ENCODE measurements at places on chromosomes 2 and 18.

- H3K27ac ChIP-seq: no peak overlapping the region
- H3K36me3 ChIP-seq: no peaks in the 10 kb centered on the region
- H3K27me3 ChIP-seq: peaks cover 4% of the 10 kb centered on the region
Measured at GRCh38 chr2:56167616-56168562, 15.9 kb upstream of the CCDC85A start.

- no peak overlapping the region for H3K27ac ChIP-seq
- no peak overlapping the region for H3K4me3 ChIP-seq
- H3K27me3 ChIP-seq: no peaks in the 10 kb centered on the region
- no peak for DNase-seq
Measured at GRCh38 chr2:174083843-174084458, 118.8 kb upstream of the SP3 start.

DNA sequence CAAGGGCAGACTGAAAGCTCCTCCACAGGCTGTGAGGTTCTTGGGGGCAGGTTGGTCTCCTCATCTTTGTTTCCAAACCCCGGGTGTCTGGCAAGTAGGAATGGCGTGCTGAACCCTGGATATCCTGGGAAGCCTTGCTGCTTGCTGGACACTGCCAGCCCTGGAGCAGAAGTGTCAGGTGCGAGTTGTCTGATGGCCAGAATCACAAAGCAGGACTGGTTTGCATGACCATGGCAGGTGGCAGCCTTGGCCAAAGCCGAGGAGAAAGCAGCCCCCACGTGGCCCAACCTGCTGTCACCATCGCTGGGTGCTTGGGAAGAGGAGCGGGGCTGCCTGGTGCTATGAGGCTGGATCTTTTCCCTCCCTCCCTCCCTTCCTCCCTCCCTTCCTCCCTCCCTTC is 309.5 kb upstream of the HS6ST1 start:
- no peak overlapping the region for H3K4me3 ChIP-seq
- H3K27me3 ChIP-seq: no peaks in the 10 kb centered on the region
- peaks cover 5% of the 10 kb centered on the region for H3K4me1 ChIP-seq
- no peak overlapping the region for H3K27ac ChIP-seq

DNA sequence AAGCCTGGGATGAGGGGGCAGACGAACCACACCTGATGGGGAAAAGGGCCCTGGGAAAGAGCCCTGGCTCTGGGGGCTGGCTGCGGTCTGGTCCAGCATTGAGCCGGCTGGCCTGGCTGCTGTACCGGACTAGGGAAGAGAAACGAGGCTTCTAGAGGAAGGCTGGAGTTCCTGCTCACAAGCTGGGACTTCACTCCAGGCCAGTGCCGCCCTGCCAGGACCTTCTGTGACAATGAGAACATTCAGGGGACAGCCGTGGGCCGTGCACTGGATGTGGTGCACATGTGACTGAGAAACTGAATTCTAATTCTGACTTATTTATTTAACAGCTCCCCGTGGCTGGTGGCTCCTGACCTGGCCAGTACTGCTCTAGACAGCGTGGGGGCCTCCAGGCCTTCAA is 269.3 kb downstream of the HDAC4 start:
- H3K36me3 ChIP-seq: peaks cover 11% of the 10 kb centered on the region
- H3K4me1 ChIP-seq: no peaks in the 10 kb centered on the region
- H3K4me3 ChIP-seq: no peak overlapping the region
- no peak for DNase-seq
- H3K27ac ChIP-seq: no peak overlapping the region
- no peaks in the 10 kb centered on the region for H3K27me3 ChIP-seq
